ENCODE measurements at places on chromosomes 2 and 18.

DNA sequence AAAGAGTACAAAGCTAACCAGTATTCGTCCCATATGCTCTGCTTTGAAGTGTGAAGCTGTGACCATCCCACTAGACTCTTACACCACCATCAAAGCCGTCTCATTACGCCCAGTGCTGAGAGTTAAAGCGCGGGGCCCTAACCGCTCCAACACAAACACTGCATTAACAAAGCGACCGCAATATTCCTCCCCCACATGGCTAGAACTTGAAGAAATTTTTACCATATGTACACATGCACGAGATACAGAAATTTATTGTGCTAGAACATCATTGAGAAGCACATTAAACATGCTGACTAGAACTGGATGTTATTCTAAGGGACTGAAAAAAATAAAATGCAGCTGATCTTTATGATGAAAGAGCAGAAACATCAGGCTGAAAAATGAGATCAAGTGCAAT, 20.5 kb downstream of the FTCDNL1 start:
- DNase-seq = no peak

DNA sequence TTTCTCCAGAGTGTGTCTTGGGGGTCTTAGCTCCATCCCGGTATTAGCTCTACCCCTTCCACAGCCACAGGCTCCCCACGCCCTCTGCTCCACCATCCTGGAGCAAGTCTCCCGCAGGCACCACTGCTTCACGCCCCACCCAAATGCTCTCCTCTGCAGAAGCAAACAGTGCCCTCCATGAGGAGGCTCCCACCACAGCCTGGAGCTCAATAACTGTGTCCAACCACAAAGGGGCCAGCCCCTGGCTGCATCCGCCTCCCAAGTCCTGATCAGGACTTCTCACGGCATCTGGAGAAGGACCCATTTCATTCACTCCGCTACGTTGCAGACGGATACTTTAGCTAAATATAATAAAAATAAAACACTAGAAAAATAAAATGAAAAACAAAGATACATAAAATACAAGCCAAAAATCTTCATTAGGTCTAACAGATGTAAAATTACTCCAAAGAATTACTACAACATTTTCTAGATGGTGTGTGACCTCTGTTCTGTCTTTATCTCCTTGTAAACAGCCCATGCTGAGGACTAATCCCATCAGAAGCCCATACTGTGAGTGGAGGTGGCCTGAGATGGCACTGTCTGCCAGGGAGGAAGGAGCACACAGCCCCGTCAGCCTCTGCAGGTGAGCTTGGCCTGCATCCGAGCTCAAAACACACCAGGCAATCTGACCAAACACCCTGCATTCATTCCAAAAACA, 210.8 kb upstream of the RAB6C start:
- DNase-seq = no peak

DNA sequence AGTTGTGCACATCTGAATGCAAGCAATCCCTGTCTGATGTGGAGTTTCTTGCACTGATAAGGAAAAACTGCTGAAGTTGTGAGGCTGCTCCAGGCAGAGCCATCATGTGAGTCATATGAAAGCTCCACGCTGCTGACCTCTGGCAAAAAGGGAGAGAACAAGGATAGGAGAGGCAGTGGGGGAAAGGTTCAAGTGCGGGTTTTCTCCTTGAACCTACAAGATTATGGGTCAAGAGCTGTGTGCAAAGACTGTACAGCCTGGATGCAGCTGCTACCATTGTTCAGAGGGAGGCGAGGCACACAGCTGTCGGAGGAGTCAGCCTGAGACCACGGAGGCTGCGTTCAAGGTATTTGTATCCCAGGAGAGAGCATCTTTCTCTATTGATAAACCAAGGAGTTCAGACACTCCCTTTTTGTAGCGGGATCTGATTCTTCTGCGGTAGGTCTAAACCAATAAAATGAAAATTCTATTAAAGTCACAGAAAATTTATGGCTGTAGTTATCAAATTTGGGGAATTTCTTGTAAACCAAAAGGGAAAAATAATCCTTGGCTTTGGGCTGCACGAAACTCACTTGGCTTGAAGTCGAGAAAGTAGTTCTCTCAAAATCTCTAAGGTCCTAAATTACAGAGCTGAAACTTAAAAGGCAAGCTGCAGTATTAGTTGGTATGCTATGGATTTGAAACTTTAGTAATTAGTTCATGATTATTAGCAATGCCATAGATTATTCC, at the start of gene CDK15:
Gene CDK15 (plus strand): TSS at position 96 of the 729 bp plus-strand sequence. CDS start 128 bp downstream, at position 224.
- no peak for DNase-seq

- no peak for DNase-seq
These were observed 4.4 kb downstream of the TIA1 start for GRCh38 chr2:70243806-70244584.

DNA sequence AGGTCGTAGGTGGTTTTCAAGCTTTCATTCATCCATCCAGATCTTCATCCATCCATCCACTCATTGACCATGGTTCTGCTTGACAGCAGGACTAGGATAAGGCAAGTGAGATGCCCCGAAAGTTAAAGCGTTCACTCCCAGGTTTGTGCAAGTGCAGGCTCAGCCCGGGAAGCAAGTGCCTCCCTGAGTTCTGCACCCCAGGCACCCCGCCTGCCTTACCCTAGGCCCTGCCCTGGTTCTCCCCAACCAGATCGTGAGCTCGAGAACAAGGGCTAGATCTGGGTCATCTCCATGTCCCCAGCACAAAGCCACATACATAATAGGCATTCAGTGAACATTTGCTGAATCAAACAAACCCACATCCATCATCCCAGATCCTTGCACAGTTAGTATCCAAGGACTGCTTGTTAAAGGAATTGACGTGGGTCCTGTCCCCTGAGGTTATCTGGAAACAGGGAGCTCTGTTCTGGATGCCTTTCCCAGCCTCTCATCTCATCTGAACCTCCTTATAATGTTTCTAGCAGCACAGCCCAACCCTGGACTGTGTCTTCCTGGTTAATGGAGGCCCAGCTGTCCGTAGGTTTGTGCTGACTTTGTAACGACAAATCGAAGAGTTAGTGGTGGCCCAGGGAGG, 116.1 kb upstream of the GPC1 start:
- DNase-seq = no peak

- DNase-seq = no peak
These were observed 36.5 kb downstream of the WDR75 start for GRCh38 chr2:189477756-189478155.

GRCh38 chr2:98372579-98372978, 26.3 kb downstream of the CNGA3 start:
- DNase-seq = no peak

DNA sequence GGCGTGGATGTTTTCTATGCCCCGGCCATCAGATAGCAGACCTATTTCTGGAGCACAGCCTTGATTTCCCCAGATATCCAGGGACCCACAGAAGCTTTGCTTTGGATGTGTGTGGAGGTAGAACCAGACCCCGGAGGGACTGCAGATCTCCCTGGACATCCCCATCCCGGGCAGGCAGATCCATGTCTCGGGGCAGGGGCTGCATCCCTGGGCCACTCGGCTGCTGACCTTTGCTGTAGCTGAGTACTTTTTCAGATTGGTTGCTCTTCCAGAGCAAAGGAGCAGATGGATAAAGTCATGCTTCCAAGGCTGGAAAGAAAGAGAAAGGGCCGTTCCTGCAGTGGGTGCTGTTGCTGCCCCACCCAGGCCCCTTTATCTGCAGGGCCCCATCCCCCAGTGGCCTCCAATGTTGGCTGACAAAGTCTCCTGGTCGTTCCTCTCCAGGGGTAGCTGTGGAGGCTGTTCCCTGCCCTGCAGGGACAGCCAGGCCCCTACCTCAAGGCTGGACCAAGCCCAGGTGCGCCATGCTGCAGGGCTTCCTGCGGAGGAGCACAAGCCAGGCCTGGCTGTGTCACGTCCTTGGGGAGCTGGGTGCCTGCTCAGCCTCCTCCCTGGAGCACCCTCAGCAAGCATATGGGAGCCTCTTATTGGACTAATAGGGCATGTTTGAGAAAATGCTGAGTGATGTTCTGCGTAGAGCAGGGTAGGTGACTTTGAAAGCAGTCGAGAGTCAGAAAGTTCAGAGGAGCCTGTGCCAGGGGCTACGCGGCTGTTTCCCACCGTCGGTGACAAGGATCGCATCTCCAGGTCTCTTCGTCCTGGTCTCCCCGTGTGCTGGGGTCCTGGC, 68.4 kb downstream of the TPO start:
- no peak for DNase-seq

DNA sequence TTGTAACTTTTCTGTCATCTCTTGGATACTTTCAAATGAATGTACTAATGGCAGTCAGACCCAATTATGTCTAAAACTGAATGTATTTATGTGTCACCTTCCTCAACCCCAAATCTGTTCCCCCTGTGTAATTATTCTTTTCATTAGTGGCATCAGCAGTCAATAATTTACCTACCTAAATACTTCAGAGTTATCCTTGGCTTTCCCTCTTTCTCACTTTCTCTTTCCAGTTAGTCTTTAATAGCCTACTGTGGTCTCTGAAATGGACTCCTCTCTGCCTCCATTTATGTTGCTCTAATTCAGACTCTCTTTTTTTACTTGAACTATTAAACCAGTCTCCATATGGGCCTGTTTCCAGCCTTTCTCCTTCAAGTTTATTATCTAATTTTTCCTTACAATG, 21.0 kb downstream of the C18orf63 start:
- no peak for DNase-seq

DNA sequence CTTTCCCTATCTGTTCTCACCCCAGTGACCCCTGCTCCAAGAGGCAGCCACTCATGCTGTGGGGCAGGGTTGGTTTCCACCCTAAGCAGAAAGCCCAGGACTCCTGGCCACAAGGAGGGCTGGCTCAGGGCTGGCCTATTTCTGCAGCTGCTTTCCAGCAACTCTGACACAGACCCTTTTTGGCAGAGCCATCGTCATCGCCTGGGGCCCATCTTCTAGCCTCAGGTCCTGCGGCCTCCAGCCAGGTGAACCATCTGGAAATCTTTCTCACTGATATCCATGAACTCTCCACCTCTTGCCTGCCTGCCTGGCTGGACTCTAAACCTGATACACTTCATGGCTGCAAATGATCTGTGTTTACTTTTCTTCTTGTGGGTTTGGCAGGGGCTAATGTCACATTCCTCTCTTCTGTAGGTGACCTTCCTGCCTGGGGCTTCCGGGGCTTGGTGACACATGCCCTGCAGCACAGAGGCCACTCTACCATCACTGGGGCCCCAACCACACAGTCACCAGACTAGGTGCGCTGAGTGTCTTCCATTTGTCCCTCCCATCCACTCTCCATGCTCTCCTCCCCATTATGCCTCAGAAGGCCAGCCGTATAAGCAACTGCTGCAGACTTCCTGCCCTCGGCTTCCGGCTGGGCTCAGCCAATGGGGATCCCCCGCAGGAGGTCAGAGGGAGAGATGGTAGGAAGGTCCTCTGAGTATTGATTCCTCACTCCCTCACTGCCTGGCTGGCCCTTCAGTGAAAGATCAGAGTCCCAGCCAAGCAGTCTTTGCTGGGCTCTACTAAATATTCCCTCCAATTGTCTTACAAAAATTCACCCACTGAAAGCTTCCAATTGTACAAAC, 9.7 kb upstream of the COPS8 start:
- DNase-seq = no peak

- DNase-seq = no peak
These were observed 413.6 kb downstream of the PTH2R start for GRCh38 chr2:208820014-208820688.

DNA sequence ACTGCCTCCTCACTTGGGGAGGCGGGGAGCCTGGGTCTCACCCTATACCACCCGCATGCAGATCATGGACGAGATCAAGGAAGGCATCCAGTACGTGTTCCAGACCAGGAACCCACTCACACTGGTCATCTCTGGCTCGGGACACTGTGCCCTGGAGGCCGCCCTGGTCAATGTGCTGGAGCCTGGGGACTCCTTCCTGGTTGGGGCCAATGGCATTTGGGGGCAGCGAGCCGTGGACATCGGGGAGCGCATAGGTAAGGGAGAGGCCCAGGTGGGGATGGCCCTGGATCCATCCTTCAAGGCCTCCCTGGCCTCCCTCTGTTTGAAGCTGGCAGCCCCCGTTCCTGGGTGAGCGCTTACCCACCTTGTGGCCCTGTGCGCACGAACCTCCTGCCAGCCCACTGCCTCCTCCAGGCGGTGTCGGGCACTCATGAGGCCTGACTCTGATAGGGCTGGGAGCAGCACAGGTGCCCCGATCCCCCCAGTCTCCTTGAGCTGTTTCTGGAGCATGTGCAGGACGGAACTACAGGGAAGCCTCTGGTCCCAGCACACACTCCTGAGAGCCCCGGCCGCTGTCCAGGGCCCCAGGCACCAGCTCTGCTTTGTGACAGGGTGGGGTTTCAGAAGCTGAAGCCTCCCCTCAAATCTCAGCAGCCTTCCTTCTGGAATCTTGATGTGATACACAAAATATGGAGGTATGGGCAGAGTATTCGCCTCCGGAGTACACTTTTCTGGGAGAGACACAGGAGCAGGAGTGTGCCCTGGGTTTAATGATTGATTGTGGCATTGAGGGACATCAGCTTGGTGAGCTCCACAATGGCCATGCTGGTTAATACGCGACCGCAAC, 708 bp downstream of the AGXT start:
- DNase-seq = no peak

- no peak for DNase-seq
These were observed 150.6 kb upstream of the MAPRE2 start for GRCh38 chr18:34890486-34891085.

DNA sequence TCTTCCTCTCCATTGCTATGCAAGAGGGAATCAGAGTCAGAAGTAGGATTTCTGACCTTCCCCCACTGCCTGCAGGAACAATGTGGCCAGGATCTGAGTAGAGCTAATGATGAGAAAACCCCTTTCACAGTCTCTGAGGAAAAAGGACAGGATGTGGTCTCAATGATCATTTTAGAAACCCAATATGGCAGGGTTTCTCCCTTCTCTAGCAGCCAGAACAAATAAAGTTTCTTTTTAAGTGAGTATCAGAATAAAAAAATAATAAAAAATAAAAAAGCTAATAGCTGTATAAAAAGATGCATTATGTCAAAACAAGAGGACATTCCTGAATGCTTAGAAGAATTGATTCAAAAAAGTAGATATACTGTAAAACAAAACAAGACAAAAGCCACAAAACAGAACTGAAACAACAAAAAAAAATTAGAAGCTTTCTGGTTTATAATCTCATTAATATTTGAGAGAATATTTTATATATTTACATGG, 1124.9 kb upstream of the ZEB2 start:
- DNase-seq = no peak

DNA sequence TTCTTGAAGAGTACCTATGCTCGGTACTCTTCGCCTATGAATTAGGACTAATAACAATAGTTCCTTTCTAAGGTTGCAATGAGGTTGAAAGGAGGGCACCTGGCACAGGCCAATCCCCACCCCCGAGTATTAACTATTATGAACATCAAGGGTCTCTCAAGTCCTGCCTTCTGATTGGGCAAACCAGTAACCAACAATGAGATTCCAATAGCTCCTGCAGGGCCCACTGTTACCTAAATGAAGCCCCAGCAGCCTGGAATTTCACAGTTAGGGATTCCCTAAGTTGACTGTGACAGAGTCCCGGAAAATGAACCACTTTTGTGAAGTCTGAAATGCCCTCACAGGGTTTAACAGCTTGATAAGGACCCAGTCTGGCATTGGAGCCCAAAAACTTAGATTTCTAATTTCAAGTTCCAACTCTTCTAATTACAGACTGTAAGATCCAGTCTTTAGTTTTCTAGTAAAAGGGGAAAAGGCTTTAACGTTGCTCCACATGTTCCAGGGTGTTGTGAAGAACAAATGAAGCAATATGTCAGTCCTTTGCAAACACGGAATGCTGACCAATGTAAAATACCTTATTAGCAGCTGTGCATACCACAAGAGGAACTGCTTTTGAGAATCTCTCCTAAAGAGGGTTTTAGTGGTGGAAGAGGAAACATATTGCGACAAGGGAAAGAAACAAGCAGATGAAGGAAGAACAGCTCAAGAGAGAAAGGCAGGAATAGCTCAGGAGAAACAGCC, 277.7 kb upstream of the MAP2 start:
- DNase-seq = no peak

GRCh38 chr2:130798472-130799218, 38.1 kb upstream of the ARHGEF4 start:
- DNase-seq = no peak

- no peak for DNase-seq
These were observed 50.3 kb upstream of the ST3GAL5 start for GRCh38 chr2:85939131-85939530.
